ENCODE measurements at places on chromosomes 2 and 18.

DNA sequence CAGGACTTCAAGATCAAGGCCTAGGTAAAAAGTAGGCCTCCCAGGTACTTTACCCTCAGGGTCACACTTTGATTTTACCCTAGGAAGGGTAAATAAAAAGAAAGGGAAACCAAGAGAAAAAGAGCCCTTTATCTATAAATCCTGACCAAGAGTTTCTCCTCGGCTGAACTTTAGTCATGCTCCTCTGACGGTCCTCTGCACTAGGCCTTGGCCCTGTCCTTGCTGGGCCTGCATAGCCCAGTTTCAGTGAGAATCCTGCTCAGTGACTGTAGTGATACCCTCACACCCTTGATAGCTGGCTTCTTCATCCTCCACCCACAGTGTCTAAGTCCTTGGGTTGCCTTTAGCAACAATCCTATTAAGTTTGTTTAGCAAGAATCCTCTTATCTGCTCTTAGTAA is 20.5 kb upstream of the ITSN2 start:
- DNase-seq, result no peak

GRCh38 chr2:236507393-236508085 is 62.1 kb upstream of the ACKR3 start:
- no peak for DNase-seq

GRCh38 chr2:105062158-105062557 is 24.3 kb downstream of the MRPS9 start:
- DNase-seq, result no peak

- DNase-seq, result no peak
Observed at GRCh38 chr2:192128655-192129054, 66.1 kb downstream of the TMEFF2 start.

- DNase-seq, result peak; percentile 87
Observed at GRCh38 chr2:11248-11941, 34.9 kb downstream of the FAM110C start.

DNA sequence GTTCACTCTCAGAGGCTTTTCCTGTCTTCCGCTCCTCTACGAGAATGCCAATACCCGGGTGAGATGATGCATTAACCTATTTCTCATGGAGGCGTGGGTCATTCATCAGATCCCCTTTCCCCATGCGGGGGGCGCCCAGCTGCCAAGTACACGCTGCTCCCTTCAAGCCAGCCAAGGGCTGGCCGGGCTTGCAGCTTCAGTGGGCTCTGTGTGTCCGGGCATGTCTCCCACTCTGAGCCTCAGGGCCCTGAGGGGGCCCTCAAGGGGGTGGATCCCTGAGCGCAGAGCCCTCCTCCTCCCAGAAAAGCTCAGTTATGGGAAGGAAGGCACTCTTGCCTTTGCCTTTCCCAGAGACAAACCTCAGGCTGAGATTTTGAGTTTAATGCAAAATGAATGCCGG is 431.8 kb upstream of the MYT1L start:
- no peak for DNase-seq

DNA sequence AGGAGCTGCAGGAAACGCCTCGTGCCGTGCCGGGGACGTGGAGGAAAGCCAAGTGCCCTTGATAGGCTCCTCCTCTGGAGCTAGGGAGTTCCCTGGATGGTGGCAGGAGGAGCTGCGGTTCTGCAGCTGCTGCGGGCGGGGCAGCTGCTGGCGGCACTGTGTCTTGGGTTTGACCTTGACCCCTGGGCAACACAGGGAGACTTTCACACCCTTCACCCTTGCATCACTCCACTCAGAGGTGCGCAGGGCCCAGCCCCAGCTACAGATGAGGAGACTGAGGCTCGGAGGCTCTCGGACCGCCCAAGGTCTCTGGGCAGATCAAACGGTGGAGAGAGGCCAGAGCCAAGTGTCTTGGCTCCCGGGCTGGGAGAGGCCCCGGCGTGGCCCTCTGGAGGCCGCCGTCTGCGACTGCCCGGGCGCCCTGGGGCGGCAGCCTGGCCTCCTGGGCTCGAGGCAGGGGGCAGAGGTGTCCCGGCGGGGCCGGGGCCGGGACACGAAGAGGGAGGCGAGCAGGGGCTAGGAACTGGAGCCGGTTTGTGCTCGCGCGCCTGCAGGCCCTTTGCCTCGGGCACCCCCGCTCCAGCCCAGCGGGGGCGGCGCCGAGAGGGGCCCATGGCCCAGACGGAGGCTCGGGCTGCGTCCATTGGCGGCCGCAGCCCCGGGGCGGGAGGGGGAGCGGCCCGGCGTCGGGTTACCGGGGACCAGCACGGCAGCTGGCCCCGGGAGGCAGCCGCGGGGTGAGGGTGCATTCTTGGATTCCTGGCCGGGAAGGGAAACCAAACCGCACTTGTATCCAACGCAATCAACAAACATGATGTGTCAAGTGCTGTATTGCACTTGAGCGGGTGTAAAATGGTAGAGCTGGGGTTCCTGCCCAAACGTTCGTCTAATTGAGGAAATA is 129.6 kb upstream of the SLC1A4 start:
- no peak for DNase-seq

DNA sequence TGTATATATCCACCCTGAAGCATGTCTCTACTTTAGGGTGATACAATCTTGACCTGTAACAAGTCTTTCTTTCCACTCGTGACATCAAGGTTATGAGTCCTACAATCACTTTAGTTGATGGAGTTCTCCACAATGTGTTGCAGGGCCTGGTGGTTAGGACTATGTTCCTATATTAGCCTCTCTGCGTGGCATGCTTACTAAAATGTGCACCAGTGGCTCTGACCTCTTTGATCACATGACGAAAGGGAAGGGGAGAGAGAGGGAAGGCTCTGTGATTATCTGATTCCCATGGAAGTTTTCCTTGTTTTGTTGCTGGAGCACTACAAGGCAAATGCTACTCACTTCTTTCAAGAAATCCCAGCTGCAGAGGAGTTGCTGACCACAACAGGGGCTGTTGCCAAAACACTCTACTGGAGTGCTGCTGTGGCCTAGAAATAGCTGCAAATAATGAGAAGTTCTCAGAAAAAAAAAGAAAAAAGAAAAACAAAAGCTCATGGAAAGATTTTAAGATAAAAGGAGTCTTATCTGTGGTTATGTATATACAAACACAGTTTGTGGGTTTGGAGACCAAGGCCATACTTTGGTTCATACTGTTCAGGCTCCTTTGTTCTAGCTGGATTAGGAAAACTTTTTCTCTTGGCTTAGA is 272.8 kb upstream of the MMADHC start:
- no peak for DNase-seq

DNA sequence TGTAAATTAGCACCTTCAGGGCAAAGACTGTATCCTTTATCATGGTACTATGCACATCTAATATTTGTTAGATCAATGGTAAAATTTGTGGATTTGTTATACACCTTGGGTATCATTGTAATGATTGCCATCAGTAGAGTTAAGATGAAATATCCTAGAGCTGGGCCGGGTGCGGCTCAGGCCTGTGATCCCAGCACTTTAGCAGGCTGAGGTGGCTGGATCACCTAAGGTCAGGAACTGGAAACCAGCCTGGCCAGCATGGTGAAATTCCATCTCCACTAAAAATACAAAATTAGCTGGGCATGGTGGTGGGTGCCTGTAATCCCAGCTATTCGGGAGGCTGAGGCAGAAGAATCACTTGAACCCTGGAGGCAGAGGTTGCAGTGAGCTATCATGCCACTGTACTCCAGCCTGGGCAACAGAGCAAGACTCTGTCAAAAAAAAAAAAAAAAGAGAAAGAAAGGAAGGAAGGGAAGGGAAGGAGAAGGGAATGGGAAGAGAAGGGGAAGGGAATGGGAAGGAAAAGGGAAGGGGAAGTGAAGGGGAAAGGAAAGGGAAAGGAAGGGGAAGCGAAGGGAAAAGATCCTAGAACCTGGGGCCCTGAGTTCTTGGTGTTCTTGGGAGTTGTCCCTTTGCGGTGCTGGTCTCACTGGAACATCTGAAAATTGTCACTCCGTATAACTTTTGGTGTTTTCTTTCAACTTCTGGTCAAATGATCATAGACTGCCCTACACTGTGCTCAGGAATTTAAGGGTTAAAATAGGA is 71.1 kb upstream of the NEUROD1 start:
- no peak for DNase-seq

- DNase-seq, result no peak
Observed at GRCh38 chr18:74773171-74773624, 175.5 kb downstream of the ZNF407 start.

DNA sequence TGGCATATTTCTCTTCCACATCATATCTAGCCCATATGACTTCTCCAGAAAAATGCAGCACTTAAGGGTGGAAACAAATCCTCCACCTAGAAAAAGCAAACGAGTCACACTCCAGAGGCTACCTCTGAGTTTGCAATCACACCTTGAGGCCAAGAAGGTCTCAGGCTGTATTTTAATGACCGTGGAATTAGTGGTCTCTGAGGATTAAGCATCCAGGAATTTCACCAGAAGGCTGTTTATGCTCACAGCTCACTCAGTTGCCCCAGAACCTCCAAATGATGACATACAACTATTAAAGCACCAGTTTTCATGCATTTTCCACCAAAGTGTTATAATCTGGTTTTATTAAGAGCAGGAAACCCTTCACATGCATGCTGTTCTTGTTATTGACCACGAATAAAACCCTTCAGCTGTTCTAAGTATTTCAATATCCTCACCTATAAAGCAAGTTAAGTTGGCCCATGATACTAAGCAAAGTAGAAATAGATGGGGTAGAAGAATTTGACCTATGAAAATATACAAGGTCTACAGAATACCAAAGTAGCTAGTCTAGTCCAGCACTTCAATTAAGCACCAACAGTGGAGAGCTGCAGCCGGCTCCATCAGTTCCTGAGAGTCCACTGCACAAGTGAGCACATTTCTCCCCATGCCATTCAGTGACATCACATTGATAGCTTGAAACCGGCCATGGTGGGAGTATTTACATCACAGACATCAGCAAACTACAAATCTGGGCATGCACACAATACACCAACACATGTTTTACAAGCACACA is 39.5 kb upstream of the SLC14A1 start:
- no peak for DNase-seq

- no peak for DNase-seq
Observed at GRCh38 chr2:223588251-223588650, 13.9 kb downstream of the SCG2 start.

DNA sequence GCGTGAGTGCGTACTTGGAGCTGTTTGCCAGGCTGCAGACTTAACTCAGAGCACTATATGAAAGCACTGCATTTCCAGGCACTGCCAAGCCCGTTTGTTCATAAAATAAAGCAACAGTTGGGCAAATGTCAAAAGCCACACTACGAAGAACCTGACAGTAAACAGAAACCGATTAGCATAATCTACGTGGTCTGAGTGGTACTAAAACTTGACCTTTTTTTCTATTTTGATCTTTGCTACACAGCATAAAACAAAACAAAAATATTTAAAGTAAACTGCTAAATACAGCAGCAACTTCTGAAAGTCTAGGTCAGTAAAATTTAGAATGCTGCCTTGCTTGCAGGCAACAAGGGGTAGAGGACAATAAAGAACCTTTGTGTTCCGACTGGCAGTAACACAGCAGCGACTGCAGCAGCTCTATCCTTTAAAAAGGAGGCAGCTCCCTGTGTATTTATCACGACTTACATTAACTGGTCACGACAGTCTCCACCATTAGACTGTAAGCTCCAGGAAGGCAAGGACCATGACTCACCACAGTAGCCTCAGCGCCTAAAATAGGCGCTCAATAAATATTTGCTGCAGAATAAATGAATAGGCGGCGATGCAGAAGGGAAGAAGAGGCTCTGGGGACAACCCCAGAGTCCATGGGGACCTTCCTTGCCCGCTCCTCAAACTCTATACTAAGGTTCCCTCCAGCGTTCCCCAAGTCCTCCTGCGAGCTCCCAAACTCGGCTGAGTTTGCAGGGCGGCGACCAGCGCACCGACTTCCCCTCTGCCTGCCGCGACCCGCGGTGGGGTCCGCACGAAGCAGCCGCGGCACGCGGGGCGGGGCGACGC is 902 bp downstream of the SS18 start:
- no peak for DNase-seq

DNA sequence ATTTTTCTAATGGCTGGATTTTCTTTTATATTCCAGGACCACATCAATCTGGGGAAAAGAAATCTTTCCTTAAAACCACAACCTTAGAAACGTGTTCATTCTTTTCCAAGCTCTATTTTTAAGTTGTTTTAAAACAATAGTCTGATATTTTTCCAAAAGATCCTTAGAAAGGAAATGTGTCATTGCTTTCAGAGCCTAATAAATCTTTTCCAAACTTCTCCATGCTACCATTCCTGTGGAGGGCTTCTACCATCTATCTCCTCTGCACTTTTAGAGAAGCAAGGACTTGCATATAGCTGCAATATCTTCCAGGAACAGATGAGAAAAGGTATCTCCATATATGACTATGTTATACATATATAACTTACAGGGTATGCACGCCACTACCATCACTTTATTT is 21.2 kb downstream of the WDFY1 start:
- no peak for DNase-seq

DNA sequence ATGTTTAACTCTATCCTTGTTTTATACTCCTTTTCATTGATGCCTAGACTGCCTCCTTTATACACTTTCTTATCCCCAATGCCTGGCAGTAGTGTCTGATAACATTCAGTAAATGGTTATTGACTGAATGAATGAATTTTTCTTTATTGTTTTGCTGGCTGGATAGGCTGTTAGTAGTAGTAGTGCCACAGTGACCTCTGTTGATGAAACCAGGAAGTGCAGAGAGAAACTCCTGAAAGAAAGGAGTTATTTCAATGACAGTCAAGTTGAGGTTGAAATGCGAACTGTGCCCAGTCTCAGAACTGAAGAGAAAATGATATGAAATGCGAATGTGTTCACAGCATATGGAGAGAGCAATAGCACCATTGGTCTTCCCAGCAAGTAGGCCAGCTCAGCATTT is 26.8 kb upstream of the SLC9A2 start:
- DNase-seq, result no peak

- DNase-seq, result no peak
Observed at GRCh38 chr2:60368456-60368855, 185.0 kb downstream of the BCL11A start.

GRCh38 chr18:76209597-76209996 is 285.4 kb downstream of the ZNF516 start:
- DNase-seq, result no peak

DNA sequence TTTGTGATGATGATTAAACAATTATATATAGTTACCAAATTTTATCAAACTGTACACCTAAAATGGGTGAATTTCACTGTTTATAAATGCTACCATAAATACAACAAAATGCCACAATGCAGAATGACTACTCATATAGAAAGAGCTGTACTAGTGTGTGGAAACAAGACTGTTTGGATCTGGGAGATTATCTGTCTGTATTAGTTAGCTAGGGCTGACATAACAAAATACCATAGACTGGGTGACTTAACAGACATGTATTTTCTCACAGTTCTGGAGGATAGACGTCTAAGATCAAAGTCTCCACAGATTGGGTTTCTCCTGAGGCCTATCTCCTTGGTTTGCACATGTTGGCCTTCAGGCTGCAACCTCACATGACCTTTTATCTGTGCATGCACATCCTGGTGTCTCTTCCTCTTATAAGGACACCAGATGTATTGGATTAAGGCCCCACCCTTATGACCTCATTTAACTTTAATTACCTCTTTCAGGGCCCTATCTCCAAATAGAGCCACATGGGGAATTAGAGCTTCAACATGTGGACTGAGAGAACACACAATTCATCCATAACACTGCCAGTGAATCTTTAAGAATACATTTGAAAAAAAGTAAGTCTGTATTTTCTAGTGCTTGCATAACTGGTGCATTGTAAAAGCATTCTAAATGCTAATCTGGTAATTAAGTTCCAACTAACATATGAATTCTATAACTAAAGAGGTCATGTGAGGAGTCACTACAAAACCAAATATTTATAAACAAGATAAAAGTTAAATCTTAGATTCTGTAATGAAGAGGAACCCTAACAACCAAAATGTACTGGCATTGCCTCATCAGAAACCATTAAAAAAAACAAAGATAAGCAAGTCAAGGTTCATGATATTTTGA is 699.6 kb downstream of the NYAP2 start:
- no peak for DNase-seq

- DNase-seq, result no peak
Observed at GRCh38 chr2:19670303-19670702, 231.5 kb downstream of the TTC32 start.
